ENCODE measurements at places on chromosomes 11 and 22. TPM values are rescaled to one million over a fixed set of nuclear protein-coding genes. Genes with fewer than 3 reads are reported as not detected.

DNA sequence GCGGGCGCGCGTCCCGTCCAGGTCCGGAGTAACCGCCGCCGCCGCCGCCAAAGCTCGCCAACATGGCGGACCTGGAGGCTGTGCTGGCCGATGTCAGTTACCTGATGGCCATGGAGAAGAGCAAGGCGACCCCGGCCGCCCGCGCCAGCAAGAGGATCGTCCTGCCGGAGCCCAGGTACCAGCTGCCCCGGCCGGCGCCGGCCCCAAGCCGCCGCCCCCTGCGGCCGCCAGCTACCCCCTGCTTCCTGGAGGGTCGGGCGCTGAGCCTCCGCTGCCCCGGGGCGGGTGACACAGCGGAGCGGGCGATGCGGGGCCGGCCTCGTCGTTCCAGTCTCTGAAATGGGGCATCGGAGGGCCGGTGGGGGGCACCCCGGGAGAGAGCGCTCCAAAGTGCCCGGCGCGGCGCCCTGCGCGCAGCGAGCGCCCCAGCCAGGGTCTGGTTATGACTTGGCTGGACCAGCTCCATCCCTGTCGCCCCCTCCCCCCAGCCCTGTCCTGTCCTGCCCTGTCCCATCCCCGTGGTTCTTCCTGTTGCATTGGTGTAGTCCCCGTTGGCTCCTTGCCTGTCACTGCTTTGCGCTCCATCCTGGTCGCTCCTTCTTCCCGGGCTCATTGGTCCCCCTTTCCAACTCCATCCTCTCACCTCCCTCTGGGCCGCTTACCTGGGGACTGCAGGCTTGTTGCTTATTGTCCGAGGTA, 653 bp downstream of the GRK3 start:
- peak; percentile 42 for DNase-seq

Gene P2RY6
- total RNA-seq = 0.76 TPM

Gene CRYBA4
- total RNA-seq = not detected

Gene RAG1
- not detected for total RNA-seq

GRCh38 chr11:18706330-18707243, 8.0 kb downstream of the TMEM86A start:
- DNase-seq = peak; percentile 26

DNA sequence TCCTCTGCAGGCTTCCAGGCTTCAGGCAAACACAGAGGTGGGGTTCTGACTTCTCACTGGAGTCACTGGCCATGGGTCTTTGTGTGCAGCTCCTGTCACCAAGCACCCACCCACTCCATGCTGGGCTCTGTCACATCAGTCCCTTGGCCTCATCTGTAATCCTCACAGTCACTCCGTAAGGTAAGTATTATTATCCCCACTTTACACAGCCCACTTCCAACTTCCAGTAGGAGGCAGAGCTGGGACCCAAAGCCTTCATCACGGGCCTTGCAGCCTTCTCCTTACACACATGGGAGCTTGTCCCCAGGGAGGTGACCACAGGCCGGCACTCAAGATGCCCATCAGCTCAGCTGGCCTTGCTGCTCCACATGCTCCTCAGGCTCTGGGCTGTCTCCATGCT, 266.7 kb upstream of the B3GAT1 start:
- no peak for DNase-seq

DNA sequence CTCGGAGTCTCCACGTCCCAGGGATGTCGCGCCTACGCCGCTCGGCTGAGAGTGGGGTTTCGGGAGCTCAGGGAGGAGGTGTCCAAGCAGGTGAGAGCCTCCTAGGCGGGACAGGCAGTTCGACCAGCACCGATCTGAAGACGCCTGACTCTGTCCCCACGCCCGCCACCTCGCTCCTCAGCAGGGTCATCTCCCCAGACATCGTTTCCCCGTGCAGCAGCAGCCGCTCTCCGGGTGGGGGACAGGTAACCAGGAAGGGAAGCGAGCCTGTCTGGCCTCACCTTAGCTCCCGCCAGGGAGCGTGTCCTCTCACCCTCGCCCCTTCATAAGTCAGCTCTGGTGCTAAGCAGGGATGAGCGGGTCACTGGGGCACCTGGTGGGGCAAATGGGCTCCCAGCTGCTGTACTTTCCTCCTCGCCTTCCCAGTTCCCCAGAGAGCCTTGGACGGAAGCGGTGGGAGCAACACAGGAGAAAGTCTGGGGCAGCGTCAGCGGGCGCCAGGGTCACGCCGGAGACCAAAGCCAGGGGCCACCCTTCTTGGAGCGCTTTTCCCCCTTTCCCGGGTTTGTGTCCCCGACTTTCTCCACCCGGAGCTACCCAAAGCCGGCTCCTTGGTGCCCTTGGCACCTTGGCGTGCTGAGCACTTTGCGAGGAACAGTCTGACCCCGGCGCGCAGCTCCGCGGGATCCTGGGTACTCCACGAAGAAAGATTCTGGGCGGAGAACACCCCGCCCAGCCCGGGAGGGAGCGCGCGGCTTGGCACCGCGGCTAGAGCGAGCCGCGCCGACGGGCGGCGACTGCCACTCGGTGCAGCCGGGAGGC, 1.6 kb downstream of the SPON1 start:
- peak; percentile 42 for DNase-seq

Gene C22orf31
- total RNA-seq = not detected

Gene MAJIN
- not detected for total RNA-seq

- DNase-seq = peak; percentile 91
Measured at GRCh38 chr11:69444381-69445130, 36.9 kb upstream of the LINC01488 start.

Data from GM23248 (cell line).